ENCODE measurements at places on chromosomes 7 and 10.

GRCh38 chr10:24721229-24722106, 2.2 kb downstream of the ARHGAP21 start:
- no peak for DNase-seq

- DNase-seq = no peak
These were observed 43.8 kb upstream of the BET1 start for GRCh38 chr7:94047956-94048355.

DNA sequence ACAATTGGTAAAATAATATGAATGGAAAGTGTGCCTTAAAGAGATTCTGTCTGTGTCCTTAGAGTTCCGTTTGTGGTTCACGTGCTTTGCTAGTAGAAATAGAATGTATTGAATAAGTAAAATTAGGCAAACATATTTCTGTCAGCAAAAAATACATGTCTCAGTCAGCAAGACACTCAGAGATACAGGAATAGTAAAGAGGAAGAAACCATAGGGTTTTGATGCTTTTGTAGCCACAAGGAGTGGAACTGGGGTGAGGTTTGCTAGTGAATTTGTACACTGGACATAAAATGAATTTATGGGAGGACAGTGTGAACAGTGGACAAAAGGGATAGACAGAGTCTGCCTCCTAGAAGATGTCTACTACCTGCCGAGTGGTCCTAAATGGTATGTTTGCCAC, 289.2 kb upstream of the NRP1 start:
- no peak for DNase-seq

GRCh38 chr7:107007007-107007891, 37.3 kb upstream of the PRKAR2B start:
- DNase-seq = no peak

- no peak for DNase-seq
These were observed 557 bp upstream of the ZNF282 start for GRCh38 chr7:149194799-149195179.

DNA sequence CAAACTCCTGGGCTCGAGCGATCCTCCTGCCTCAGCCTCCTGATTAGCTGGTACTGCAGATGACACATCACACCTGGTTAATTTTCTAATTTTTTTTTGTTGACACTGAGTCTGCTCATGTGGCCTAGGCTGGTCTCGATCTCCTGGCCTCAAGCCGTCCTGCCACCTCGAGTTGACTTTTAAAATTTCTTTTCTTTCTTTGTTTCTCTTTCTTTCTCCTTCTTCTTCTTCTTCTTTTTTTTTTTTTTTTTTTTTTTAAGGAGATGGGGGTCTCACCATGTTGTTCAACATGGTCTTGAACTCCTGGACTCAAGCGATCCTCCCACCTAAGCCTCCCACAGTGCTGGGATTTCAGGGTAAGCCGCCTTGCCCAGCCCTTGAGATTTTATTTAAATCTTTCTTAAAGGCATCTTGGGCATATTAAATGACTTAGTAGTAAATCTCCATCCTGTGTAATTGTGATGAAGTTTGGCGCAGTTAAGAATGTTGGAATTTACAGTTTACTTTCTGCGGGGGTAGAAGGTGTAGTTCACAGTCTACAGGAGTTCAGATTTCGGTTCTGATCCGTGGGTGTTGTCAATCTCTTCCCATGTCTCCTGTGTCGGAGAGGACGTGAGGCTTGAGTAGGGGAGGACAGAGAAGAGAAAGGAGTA, 1.0 kb upstream of the ITGA8 start:
- DNase-seq = no peak

- DNase-seq = no peak
These were observed 405.7 kb downstream of the ARL4A start for GRCh38 chr7:13093160-13093559.

- DNase-seq = no peak
These were observed 17.4 kb downstream of the SLC13A4 start for GRCh38 chr7:135710417-135711138.

- no peak for DNase-seq
These were observed at the start of gene ITPRIP for GRCh38 chr10:104337985-104338735. TSS of gene ITPRIP (minus strand) at chr10:104338465. CDS start at chr10:104316051, 22,414 bp downstream.
